Stimulated activated CD8-positive, alpha-beta memory T cell treated with anti-CD3 and anti-CD28 coated beads, Interleukin-4, amount 100 ng/mL, for 48 hours (primary cell): ENCODE measurements at places on chromosomes 5 and 9.

DNA sequence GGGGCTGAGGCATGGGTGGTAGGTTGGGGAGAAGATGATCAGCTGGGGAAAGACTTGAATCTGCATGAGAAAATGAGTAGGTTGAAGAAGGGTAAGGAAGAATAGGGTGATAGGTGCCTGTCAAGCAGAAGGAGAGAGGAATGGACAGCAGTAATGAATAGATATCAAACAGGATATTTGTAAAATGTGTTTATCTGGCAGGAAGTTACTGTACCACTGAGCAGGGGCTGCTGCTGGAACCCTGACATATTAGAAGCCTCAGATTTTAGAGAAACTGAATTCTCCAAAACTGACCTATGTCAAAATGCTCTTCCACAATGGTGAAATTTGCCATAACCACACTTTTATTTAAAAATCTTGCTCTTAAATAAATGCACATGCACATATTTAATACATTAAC, 41.0 kb downstream of the CCDC192 start:
- DNase-seq: no peak

- DNase-seq: no peak
These were observed 213.7 kb upstream of the MAP3K1 start for GRCh38 chr5:56601641-56602071.

GRCh38 chr5:91541696-91542095, 158.6 kb upstream of the ARRDC3 start:
- DNase-seq: no peak

DNA sequence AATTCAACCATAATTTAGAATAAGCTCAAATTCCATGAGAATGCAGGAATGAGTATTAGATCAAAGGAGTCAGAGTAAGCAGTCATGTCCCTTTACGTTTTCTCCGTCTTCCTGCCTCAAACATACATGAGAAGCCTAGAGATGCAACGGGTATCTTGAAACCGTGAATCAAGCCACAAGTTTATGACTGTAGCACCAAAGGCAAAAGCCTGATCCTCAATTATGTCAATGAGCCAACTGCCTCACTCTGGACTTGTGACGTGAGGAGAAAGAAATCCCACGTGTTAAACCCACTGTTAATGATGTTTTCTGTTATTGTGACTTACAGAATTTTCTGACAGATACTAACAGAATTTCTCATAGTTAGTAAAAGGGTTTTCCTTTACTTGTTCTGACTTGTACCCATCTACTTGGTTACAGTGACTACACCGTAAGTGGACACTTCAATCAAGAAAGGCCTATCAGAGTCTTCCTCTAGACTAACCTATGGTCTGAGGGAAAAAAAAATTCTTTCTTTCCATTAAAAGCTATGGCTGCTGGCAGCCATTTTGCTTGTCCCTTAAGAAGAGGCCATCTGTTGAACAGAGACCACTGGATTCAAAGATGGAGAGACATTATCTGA, 35.3 kb upstream of the HK3 start:
- DNase-seq: no peak

- DNase-seq: no peak
These were observed 662 bp upstream of the DOLPP1 start for GRCh38 chr9:129080298-129080600.

DNA sequence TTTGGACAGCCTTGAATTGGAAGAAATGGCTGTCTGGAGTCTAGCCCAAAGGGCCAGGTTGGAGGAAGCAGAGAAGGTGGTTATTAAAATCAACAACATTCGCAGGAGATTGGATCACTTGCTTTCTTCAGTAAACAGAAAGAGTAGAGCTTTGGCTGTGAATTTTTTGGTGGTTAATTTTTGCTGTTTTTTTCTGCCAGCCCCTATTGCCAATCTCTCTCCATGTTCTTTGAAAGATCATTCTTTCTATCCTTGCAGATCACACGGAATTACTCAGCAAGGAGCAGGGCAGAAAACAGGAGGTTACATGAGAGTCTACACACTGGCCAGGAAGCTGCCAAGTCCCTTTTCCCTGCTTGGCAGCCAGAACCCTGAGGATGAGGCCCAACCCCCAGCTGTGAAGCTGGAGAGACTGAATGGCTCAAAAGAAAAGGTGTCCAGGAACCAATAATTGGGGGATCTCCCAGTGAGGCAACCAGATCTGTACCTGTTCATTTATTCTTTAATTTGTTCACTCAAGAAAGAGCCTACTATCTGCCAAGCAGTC, 13.0 kb downstream of the GLRX start:
- DNase-seq: no peak

GRCh38 chr5:16901021-16901644, 35.0 kb downstream of the MYO10 start:
- DNase-seq: no peak

GRCh38 chr9:121966706-121967105, 126.4 kb downstream of the TTLL11 start:
- DNase-seq: no peak

DNA sequence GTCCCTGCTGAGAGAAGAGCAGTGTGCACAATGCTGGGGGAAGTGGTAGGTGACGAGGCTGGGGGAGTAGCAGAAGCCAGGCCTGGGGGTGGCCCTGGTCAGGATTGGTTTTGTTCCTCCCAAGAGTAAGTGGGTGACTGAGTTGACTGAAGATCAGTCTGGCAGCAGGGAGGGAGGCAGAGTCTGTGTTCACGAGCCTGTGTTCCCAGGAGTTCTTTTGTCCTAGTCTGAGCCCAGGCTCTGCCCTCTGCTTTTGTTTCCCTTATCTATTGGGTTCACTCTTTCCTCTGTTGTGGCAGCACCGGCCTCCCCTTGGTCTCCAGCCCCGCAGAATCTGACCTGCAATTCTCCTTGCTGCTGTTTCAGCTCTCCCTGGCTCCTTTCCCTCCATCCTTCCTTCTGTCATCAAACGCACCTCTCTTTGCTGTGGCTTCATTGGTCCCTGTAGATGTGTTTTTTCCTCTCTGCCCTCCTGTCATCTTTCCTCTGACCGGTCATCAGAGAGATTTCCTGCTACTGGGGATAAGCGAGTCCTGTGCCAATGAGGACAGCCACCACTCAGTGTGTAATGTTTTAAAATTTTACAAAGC, 607.4 kb downstream of the KIF4B start:
- DNase-seq: no peak

DNA sequence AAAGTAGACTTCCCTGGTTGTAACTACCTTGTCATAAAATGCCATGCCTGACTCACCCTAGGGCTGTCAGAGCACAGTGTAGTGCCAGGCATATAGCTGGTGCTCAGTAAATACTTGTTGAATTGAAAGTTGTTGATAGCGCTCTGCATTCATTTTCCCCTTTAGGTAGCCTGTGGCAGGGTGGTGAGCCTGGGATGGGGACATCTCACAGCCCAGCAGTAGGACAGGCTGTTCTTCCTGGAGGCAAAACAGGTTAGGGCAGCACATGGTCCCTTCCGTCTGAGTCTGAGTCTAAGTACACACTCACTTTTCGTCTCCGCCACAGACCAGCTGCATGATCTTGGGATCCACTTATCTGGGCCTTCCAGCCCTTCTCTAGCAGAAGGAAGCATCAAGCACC, 401.9 kb downstream of the ZSWIM6 start:
- DNase-seq: no peak

GRCh38 chr5:87582149-87582548, 169.4 kb upstream of the CCNH start:
- no peak for DNase-seq

GRCh38 chr9:80794197-80794596, 895.1 kb downstream of the TLE1 start:
- DNase-seq: no peak

DNA sequence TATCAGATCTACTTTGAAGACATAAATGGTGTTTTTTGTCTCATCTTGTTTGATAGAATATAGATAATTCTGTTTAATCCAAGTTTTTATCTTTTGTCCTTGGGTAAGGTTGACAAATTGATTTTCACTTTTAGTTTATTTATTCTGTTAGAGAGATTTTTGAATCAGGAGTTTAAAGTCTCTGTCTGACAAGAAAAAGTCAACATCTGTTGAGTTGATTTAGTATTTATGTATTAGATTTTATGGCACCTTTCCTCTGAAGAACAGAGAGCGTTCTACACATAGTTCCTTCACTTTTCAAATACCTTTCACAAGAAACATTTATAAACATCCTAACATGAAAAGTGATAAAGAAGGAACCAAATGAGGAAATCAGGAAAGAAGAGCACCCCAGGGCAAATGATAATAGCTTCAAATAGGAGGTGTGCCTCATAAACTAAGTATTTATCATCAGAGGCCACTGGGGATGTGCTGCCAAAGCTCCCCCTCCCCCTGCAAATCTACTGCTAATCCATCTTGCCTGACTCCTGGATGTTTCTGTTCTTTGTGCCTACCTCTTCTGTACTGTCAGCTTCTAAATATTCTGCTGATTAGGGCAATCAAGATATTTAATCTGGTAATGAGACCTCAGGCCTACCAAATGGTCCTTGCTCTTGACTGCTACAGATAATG, 457.7 kb upstream of the CHD1 start:
- no peak for DNase-seq
